NCI-H2171 (cell line): ENCODE measurements at places on chromosomes 11 and 22.

GRCh38 chr11:10017911-10018310, 276.1 kb downstream of the SBF2 start:
- DNase-seq = no peak

DNA sequence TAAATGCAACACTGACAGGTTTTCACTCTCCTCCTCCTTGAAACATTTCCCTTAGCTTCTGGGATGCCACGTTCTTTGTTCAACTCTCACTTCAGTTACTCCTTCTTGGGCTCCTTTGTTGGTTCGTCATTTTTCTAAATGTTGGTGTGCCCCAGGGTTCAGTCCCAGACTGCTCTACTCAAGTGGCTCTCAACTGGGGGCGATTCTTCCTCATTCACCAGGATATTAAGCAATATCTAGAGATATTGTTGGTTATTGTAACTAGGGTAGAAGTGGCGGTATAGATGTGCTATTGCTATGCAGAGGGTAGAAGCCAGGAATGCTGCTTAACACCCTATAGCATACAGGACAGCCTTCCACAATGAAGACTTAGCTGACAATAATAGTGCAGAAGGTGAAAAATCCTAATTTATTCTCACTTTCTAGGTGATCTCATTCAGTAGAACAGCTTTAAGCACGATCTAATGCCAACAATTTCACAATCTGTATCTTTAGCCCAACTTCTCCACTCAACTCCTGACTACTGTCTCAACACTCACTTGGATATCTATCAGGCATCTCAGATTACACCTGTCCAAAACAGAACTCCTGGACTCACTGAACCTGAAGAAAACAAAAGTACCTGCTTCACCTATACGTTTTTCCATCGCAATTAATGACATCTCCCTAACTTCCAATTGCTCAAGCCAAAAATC, 4.6 kb downstream of the NUP160 start:
- no peak for DNase-seq

GRCh38 chr11:46490666-46491065, 99.1 kb upstream of the CHRM4 start:
- no peak for DNase-seq

- no peak for DNase-seq
Observed at GRCh38 chr11:46972821-46973220, 36.3 kb downstream of the CSTPP1 start.

DNA sequence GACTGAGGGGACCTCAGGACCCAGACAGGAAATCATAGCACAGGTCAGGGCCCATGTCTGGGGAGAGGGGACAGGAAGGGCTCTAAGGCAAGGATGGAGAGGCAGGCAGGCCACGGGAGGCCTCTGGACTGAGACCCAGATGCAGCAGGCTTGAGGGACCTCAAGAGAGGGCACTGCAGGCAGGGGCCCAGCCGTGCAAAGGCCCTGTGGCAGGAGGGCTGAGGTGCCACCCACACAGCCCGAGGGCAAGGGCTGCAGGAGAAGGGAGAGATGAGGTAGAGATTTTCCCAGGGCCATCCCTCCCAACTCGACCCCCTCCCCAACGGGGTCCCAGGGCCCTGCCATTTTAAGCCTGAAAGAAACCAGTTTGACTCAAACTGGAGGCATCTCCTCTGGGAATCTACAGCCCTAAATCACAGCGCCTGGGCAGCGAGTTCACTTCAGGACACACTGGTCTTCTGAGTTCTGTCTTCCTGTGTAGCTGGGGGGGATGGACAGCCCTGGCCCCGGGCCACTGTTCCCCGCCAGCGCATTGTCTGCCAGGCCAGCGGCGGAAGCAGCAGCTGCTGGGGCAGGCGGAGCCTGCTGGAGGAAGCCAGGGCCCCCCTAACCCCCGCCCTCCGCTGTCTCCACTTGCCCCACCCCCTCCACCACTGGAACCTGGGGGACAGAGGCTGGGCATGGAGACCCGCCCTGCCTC, 20.3 kb upstream of the WNT7B start:
- DNase-seq = no peak

DNA sequence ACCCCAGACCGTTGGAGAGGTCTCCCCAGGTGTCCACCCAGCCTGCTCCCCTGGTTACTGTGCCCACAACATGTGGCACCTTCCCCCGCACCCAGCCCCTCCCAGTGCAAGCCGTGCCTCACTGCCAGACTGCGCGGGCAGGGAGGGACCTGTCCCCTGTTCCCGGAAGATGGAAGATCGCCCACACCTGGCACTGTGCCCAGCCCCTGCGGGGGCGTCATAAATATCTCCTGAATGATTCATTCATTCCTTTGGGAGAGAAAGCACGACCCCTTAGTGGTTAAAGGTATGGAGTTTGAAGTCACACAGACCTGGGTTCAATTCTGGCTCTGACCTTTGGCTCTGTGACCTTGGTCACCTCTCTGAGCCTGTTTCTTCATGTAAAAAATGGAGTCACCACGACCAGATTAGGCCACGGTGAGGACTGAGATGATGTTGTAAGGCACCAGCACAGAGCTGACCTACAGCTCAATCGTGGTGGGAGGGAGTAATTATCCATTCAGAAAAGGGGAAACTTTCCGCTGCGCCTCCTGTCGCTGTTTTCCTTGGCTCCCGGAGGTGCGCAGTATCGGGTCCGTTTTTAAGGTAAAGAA, 497 bp upstream of the SYT12 start:
- peak; percentile 32 for DNase-seq

DNA sequence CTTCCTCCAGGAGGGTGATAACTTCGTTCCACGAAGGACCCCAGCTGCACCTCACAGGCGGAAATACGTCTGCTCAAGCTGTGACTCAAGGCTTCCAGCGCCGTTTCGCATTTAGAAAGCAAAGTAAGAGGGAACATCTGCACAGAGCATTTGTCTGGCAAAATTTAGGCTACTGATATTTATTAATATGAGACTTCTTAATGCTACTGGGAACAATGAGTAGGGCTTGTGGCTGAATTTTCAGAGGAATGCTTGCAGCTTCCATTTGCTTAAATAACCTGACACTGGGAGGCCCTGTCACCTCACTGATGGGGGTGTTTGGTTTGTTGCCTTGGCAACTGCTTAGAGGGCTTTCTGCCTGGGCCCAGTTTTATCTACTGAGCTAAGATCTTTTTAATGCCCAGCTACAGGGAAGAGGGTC, 14.7 kb upstream of the ST14 start:
- DNase-seq = no peak

- no peak for DNase-seq
Observed at GRCh38 chr11:63705526-63705925, 24.2 kb downstream of the RTN3 start.

DNA sequence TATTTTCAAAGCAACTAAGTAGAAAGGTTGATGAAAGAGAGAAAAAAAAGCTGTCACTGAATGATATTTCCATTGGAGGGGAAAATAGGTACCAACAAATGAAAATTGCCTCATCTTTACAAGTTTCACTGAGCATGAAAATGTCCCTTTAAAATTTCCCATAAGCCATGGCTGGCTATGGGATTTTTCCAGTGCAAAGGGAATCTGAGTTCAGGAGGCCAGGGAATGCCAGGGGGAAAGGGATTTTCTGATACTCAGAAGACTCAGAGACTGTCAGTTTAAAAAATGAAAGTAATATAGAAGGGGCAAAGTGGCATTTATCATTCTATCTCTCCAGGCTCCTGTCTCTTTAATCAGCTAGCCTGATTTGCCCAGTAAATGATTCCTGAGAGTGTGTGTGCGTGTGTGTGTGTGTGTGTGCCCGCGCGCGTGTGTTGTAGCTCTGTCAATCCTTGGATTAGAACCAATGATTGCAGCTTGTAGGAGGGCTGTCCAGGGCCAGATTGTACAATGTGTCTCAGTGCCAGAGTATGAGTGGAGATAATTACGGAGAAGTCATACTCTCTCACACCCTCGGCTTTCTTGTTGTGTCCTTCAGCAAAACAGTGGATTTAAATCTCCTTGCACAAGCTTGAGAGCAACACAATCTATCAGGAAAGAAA, at the start of gene NTM:
NTM (plus strand) TSS at position 526 of the 662 bp plus-strand sequence.
- no peak for DNase-seq

GRCh38 chr22:39174498-39175352, 22.2 kb upstream of the CBX7 start:
- DNase-seq = no peak

DNA sequence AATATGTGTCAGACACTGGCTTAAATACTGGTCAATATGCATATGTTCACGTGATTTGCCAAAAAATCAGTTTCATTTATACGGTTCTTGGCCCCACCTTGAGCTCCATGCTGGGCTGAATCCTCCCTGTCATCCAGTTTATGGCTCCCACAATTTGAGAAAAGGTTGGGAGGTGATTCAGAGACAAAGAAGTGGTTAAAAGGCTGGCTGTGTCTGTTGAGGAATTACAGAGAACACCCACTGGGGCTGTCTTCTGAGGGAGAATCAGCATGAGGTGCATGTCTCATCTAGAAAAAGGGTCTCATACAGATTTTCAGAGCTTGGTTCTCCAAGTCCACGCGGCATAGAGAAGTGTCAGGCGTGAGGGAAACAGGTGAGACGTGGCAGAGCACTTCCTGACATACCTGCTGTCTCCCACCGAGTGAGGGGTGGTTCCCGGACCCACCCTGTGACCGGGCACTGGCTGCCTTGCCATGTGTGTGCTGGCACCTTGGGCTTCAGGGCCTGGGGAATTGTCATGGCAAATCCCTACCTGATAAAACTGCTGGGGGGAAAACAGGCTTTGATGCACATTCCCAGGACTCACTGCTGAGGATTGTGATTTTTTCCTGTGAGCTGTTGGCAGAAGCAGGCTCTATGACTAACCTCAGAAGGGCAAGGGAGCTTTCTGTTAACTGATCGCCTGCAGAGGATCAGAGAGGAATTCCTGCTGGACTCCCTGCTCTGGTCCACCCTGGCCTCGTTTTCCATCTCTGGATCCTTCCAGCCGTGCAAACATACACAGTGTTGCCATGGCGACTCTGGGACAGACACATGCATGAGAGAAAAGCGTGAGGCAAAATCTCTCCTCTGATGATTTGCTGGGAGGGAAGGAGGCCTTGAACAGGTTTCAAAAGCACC, 223.6 kb downstream of the ADAMTS15 start:
- DNase-seq = no peak

DNA sequence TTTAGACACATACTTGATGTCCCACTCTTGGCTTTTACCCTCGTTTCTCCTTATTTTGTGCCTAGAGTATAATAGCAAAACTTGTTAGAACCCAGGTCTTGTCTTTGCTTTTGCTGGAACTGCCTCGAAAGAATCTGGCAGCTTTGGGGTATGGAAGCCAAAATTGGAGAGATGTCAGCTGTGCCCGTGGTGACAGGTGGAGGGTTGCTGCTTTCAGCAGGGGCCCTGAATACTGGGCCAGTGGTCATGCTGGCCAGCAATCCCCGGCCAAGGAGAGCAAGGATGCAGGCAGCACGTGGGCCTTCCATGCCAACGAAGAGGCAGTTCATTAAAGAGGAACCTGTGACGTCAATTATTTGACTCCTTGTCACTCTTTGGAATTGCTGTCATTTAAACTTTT, 181.1 kb downstream of the HIPK3 start:
- no peak for DNase-seq

DNA sequence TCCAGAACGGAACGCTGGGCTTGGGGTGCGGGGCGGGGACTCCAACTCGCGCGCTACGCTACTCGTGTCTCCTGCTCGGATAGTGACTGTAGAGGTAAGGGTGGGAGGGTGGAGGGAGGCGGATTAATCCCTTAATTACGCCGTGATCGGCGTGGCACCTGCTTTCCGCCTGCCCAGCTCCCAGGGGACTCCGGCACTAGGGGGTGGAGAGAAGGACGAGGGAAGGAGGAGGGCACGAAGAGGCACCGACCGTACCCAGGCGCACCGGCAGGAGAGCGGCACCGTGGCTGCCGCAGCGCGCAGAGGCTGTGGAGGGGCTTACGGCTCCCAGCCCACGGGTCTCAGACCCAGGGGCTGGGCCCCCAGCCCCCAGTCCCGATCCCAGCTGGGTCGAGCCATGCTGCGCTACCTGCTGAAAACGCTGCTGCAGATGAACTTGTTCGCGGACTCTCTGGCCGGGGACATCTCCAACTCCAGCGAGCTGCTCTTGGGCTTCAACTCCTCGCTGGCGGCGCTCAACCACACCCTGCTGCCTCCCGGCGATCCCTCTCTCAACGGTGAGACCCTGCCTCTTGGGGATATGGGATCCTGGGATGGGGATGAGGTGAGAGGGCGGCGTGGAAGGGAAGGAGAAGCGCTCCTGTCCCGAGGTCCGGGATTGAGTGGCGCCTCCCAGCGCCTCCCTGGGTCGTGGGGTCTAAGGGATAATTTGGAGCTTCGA, at the start of gene ROBO3:
ROBO3 (plus strand) TSS at position 252 of the 721 bp plus-strand sequence; CDS start at position 398, 146 bp downstream.
- peak; percentile 36 for DNase-seq

DNA sequence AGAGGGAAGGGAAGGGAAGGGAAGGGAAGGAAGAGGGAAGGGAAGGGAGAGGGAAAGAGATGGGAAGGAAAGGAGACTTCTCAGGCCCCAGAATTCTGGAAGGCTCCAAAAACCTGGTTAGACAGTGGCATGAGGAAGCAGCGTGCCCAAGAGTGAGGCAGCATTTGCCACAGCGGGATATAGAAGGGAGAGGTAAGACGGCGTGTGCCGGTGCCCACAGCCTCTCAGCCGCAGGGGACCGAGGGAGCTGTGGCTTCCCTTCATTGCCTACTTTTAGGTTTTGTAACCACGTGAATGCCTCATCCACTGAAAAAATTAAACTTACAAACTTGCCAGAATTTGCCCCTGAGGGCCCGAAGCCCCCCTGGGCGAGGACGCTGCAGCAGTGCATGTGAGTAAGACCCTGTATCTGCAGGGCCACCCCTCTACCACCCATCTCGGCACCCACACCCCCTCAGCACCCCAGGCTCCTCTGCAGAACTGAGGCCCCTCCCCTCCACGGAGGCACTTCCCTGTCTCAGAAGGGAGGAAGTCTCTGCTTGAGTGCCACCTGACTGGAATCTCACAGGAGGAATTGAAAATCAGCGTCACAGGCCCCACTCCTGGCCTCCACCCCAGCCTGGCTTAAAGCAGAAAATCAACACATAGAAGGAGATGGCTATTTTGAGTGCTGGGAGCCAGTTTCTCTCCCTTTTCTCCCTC, 58.1 kb downstream of the LINC01488 start:
- DNase-seq = no peak

DNA sequence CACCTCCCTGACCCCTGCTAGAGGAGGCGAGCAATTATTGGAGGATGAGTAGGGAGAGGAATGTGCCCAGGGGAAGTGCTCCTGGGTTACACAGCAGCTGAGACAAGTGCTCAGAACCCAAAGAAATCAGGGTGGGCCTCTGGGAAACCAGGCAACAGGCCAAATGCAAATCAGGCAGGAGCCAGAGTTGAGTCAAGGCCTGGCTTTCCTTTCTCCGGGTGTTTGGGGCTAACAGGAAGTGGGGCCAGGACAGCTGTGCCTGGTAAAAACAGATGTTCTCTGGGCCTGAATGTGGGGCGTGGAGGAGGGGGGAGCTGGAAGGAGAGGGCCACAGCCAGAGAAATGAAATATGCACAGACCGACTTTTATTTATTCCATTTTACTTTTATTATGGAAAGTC, 22.0 kb downstream of the MFNG start:
- peak; percentile 82 for DNase-seq

DNA sequence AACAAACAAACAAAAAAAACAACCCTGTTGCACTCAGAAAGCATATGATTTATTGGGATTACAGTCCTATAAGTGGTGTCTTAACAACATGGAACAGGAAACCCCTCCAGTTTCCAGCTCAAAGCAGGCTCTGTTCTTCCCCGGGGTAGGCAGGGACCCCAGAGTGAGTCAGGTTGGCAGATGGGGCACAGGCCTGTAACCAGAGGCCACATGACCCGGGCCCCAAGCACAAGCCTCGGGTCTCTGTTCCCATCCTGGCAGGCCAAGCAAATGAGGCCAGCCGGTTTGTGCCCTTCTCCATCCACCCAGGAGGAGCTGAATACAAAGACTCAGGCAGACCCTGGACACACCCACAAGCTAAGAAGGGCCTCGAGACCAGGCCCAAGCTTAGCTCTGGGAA, 75.8 kb downstream of the NAT10 start:
- no peak for DNase-seq
